DND-41 (cell line): ENCODE measurements at places on chromosomes 12 and 14.

DNA sequence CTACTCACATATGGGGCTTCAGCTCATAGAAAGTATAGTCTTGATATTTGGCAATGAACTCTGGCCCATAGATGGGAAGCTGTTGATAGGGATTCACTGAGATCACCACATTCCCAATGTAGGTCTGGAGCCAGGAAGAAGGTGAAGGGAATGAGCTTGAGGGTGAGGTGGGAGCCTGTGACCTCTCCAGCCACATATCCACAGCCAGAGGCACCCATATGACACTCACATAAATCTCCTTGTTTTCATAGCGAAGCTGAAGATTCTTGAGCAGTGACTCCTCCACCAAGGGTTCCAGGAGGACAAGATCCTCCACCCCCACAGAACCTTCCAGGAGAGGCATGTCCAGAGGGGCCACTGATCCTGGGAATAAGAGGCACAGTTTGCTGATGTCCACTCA, 1.9 kb downstream of the MYO1A start:
- H3K36me3 ChIP-seq = no peaks in the 10 kb centered on the region
- H3K27ac ChIP-seq = peak overlapping the region; percentile 81
- H3K27me3 ChIP-seq = no peaks in the 10 kb centered on the region

GRCh38 chr12:101841069-101841468, 10.3 kb upstream of the GNPTAB start:
- H3K27me3 ChIP-seq = no peaks in the 10 kb centered on the region
- no peaks in the 10 kb centered on the region for H3K36me3 ChIP-seq
- H3K27ac ChIP-seq = no peak overlapping the region
- H3K4me1 ChIP-seq = peaks cover 18% of the 10 kb centered on the region
- DNase-seq = no peak

GRCh38 chr12:50186681-50187080, 19.5 kb upstream of the CERS5 start:
- H3K27ac ChIP-seq = no peak overlapping the region
- H3K27me3 ChIP-seq = no peaks in the 10 kb centered on the region
- no peak for DNase-seq
- H3K36me3 ChIP-seq = 0 out of 2 replicates have a peak, but pooled peaks cover 8% of the 10 kb centered on the region
- H3K4me1 ChIP-seq = no peaks in the 10 kb centered on the region
- no peak overlapping the region for H3K4me3 ChIP-seq

DNA sequence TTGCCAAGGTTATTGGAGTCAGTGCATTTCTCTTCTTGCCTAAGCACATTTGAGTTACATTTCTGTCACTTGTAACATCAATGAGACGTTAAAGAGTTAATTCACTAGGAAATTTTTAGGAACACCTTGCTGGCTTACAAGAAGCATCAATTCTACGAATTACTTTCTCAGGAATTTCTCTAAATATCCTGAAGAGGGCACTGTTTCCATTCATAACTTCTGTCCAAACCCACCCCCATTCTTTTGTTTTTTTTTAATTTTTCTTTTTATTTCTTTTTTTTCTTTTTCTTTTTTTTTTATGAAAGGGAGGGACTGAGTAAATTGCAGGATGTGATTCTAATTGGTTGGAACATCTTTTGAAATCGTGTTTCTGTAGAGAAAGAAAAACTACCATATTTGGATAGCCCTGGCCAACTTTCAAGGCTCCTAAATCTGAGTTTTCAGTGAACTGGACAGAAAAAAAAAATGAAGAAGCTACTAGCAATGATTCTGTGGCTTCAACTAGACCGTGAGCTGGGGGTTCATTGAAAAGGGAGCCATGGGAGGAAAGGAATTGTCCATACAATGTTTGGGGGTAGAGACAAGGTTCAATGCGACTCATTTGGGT, 285.3 kb downstream of the DAD1 start:
- no peaks in the 10 kb centered on the region for H3K36me3 ChIP-seq
- H3K27me3 ChIP-seq = no peaks in the 10 kb centered on the region
- H3K27ac ChIP-seq = no peak overlapping the region
- no peak for DNase-seq
- H3K4me1 ChIP-seq = no peaks in the 10 kb centered on the region
- no peak overlapping the region for H3K4me3 ChIP-seq

- no peak overlapping the region for H3K27ac ChIP-seq
- no peak for DNase-seq
- H3K36me3 ChIP-seq = peaks cover 8% of the 10 kb centered on the region; the same call in 1 of the 2 replicates
- no peaks in the 10 kb centered on the region for H3K4me1 ChIP-seq
Measured at GRCh38 chr12:46533723-46534122, 161.2 kb upstream of the SLC38A2 start.

DNA sequence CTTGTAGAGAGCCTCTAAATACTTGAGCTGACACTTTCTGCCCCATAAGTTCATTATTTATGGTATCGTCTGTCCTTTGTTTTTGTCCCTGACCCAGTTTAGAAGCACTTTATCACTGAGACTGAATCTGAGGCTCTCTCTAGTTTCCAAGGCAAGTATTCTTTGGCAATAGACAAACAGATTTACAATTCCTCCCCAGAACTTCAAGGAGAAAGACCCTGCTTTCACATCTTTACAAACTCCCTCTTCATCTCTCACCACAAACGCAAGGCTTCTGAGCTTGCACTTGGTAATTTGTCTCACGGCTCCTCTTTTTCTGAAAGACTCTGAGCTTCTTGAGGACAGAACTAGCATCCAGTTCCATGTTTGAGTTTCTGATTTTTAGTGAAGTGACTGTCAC, 49.8 kb upstream of the PARP11 start:
- no peak overlapping the region for H3K4me3 ChIP-seq
- H3K27ac ChIP-seq = no peak overlapping the region
- DNase-seq = no peak
- no peaks in the 10 kb centered on the region for H3K36me3 ChIP-seq
- no peaks in the 10 kb centered on the region for H3K4me1 ChIP-seq

DNA sequence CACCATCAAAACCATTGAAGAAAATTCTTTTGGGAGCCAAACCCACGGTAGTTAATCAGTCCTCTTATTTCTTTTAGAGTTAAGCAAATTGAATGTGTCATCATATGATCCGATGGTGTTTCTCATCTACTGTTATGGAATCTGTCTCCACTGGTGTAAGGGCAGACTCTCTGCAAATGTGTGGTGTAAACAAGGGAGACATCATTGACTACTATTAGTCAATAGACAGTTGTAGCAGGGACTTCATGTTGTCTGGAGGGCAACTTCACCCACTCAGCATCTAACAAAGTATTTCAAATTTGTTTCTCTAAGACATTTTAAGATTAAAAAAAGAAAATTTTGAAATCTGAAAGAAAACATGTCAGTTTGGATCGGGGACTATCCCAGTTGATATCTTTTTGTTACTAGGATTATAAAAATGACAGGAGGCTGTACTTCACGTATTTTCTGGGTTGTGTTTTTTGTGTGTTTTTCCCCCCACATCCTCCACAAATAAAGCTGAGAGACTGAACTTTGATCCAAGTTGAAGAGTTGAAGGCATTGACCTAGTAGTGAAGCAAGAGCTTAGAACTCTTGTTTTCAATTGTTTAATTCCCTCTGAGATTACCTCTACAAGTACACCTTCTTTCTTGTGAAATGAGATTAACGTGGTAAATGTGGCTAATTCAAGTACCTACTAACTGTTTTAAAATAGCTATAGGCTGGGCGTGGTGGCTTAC, 4.0 kb downstream of the GOLGA5 start:
- peaks cover 35% of the 10 kb centered on the region for H3K4me1 ChIP-seq
- H3K36me3 ChIP-seq = peaks cover 33% of the 10 kb centered on the region
- H3K27ac ChIP-seq = no peak overlapping the region
- H3K4me3 ChIP-seq = no peak overlapping the region
- no peaks in the 10 kb centered on the region for H3K27me3 ChIP-seq
- no peak for DNase-seq

- DNase-seq = peak; percentile 74
- no peaks in the 10 kb centered on the region for H3K27me3 ChIP-seq
- H3K36me3 ChIP-seq = no peaks in the 10 kb centered on the region
- no peak overlapping the region for H3K4me3 ChIP-seq
Measured at GRCh38 chr12:116687888-116688287, 50.0 kb downstream of the SPRING1 start.

GRCh38 chr14:95452176-95452892, 64.1 kb downstream of the SYNE3 start:
- H3K36me3 ChIP-seq = no peaks in the 10 kb centered on the region
- H3K4me3 ChIP-seq = no peak overlapping the region
- DNase-seq = peak; percentile 33
- no peaks in the 10 kb centered on the region for H3K27me3 ChIP-seq
- no peaks in the 10 kb centered on the region for H3K4me1 ChIP-seq
- H3K27ac ChIP-seq = no peak overlapping the region

- H3K4me3 ChIP-seq = no peak overlapping the region
- H3K27ac ChIP-seq = no peak overlapping the region
- H3K4me1 ChIP-seq = no peaks in the 10 kb centered on the region
- H3K36me3 ChIP-seq = no peaks in the 10 kb centered on the region
Measured at GRCh38 chr14:53183611-53184010, 30.5 kb upstream of the DDHD1 start.

DNA sequence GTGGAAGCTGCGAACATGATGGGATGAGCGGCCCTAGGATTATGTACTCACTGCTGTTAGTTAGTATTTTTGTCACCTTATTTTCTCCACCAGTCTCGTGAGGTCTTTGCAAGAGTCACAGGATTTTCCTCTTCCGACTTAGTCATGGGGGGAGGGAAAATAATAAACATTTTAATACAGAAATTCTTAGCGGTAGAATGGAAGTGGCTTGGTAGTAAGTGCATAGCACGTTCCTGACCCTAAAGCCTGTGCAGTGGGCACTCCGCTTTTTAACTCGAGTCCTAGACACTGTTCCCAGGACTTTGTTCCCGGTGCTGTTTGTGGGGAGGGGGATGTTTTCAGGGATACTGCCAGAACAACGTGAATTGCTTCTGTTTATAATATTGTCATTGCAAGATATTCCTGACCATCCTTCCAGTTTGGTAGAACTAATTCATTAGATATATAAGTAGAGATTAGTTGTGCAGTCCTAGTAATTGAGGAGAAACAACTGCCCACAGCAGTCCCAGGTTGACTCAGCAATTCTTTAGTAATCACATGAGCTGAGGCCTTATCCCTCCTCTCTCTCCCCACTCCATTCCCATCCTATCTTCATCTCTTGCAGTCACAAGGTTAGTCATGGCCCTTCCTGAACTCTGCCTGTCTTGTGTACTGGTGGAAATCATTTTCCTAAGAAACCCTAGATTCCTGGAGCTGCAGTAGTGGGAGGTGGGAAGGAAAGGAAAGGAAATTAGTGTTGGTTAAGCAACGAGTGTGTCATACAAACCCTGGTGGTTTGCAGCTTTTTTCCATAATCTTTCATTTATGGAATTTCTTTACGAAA, 799 bp downstream of the SLC38A6 start:
- peak overlapping the region; percentile 76 for H3K27ac ChIP-seq
- DNase-seq = no peak
- no peaks in the 10 kb centered on the region for H3K27me3 ChIP-seq
- H3K36me3 ChIP-seq = 0 out of 2 replicates have a peak, but pooled peaks cover 4% of the 10 kb centered on the region

- H3K36me3 ChIP-seq = no peaks in the 10 kb centered on the region
- H3K4me1 ChIP-seq = no peaks in the 10 kb centered on the region
- peaks cover 39% of the 10 kb centered on the region for H3K27me3 ChIP-seq
- no peak overlapping the region for H3K27ac ChIP-seq
- H3K4me3 ChIP-seq = no peak overlapping the region
Measured at GRCh38 chr12:13195785-13196129, 769 bp upstream of the EMP1 start.

- H3K27ac ChIP-seq = no peak overlapping the region
- H3K4me3 ChIP-seq = no peak overlapping the region
- H3K36me3 ChIP-seq = no peaks in the 10 kb centered on the region
- H3K27me3 ChIP-seq = no peaks in the 10 kb centered on the region
- no peak for DNase-seq
- H3K4me1 ChIP-seq = no peaks in the 10 kb centered on the region
Measured at GRCh38 chr14:35877276-35877675, 51.1 kb downstream of the BRMS1L start.

DNA sequence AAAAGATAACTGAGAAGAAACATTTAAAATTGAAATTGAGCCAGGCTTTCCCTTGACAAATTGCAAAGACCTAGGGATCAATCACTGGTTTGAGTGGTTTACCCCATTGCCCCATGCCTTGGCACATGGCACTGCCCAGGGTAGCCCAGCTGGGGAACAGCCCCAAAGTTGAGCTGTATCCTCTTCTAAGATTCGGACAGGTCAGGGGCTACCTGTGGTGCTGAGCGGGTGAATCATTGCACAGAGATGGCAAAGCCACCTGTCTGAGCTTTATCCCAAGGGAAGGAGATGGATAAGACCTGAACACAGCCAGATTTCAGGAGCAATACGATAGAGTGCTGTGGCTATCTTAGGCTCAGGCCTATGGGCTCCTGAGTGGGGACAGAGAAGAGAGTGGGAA, 7.0 kb downstream of the IFI27L2 start:
- no peaks in the 10 kb centered on the region for H3K27me3 ChIP-seq
- no peak overlapping the region for H3K27ac ChIP-seq
- H3K36me3 ChIP-seq = no peaks in the 10 kb centered on the region
- H3K4me3 ChIP-seq = no peak overlapping the region

- DNase-seq = no peak
- no peak overlapping the region for H3K4me3 ChIP-seq
- H3K27ac ChIP-seq = no peak overlapping the region
- no peaks in the 10 kb centered on the region for H3K4me1 ChIP-seq
- peaks cover 4% of the 10 kb centered on the region; the same call in 1 of the 2 replicates for H3K36me3 ChIP-seq
Measured at GRCh38 chr12:120485961-120486881, 9.7 kb upstream of the DYNLL1 start.

- peaks cover 2% of the 10 kb centered on the region for H3K27me3 ChIP-seq
- H3K4me3 ChIP-seq = no peak overlapping the region
- no peak overlapping the region for H3K27ac ChIP-seq
- DNase-seq = no peak
Measured at GRCh38 chr14:102951034-102951433, 28.6 kb downstream of the AMN start.
